Activated CD8-positive, alpha-beta T cell treated with anti-CD3 and anti-CD28 coated beads, Interleukin-2, amount 10 ng/mL, durations not matched to agents 7 days and 5 days (primary cell): ENCODE measurements at places on chromosomes 6 and 20. TPM values are rescaled to one million over a fixed set of nuclear protein-coding genes. Genes with fewer than 3 reads are reported as not detected.

The IRF4 gene
- 91.2 TPM for total RNA-seq

The TCF15 gene
- not detected for total RNA-seq

The SLC22A1 gene
- 0.87 TPM for total RNA-seq

The PHF20 gene
- 53.6 TPM for total RNA-seq

The SLC23A2 gene
- total RNA-seq = 16.7 TPM

The BPIFA3 gene
- total RNA-seq = not detected

The TXLNB gene
- 0.37 TPM for total RNA-seq

The SCGN gene
- not detected for total RNA-seq

The PDYN gene
- not detected for total RNA-seq

The HRH3 gene
- not detected for total RNA-seq

The CABLES2 gene
- total RNA-seq = 17.0 TPM

The RUNX2 gene
- 2.7 TPM for total RNA-seq

The CGA gene
- total RNA-seq = not detected

The MYLK4 gene
- 0.26 TPM for total RNA-seq

The ULBP3 gene
- total RNA-seq = 2.9 TPM

The LKAAEAR1 gene
- total RNA-seq = 0.34 TPM

The MEP1A gene
- total RNA-seq = not detected

The PROKR2 gene
- total RNA-seq = not detected
